CD4-positive, alpha-beta T cell treated with Interleukin-21 for 1 hour (primary cell): ENCODE measurements at places on chromosomes 3 and 15.

GRCh38 chr3:126205717-126206655, 25.6 kb upstream of the ALDH1L1 start:
- no peak for DNase-seq

DNA sequence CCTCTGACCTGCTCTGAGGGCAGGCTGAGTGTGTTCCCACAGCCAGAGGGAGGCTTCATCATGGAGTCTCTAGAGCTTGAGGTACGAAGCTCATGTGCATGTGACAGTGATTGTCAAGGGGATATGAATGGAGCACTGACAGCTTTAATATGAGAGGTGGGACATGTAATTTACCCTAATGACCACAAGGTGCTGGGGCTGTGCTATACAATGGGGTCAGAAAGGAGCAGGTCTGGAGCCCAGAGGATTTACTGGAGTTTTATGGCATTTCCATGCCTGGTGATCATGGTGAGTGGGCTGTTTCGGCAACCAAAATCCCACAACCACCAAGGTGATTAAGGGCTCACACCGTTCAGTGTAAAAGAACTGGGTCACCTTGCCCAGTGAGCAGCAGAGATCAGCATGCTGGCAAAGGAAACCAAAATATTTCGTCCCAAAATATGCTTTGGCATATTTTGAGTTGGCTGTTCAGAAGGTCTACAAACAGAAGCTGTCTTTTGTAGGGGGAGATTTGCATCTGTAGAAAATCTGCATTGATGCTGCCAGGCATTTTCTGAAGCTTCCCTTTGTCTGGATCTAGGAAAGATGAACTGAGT, 40.1 kb upstream of the RASGRF1 start:
- no peak for DNase-seq

DNA sequence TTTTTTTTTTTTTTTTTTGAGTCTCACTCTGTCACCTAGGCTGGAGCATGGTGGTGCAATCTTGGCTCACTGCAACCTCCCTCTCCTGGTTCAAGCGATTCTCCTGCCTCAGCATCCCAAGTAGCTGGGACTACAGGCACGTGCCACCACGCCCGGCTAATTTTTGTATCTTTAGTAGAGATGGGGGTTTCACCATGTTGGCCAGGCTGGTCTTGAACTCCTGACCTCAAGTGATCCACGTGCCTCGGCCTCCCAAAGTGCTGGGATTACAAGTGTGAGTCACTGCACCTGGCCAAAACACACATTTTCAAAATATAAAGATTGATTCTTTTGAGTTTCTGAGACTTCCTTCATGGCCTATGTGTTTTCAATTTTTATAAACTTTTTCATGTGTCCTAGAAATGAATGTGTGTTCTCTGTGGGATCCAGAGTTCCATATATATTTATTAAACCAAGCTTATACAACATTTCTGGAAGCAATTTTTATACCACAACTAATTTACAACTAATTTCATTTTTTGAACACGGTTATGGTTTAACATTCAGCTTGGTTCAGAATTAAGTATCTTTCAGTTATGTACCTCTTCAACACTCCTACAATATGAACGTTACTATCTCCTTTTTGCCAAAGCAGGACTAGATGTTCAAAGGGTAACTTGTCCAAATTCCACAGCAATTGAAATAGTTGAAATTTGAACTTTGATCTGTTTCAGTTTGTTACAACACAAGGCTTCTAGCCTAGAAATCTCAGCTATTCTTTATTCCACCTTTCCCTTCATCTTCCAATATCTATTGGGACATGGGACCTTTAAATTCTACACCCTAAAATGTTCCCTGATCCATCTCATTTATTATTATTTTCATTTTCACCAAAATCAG, 1.5 kb downstream of the ACAD11 start:
- no peak for DNase-seq

DNA sequence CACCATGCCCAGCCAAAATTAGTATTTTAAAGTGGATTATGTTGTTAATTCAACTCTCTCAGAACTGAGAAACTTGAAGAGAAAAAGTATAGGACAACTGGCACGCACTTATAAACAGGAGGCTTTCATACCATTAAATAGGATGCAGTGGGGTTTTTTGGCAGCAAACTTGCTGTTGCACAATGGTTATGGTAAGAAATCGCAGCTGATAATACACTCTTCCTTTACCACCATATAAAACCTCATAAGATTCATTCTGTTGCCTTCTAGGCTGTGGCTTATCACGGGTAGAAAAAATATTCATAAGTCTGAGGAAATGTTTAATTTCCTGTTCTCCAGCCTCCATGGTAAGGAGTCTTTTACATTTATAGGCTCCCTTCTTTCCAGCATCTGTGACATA, 95.3 kb downstream of the TMCO5A start:
- no peak for DNase-seq

DNA sequence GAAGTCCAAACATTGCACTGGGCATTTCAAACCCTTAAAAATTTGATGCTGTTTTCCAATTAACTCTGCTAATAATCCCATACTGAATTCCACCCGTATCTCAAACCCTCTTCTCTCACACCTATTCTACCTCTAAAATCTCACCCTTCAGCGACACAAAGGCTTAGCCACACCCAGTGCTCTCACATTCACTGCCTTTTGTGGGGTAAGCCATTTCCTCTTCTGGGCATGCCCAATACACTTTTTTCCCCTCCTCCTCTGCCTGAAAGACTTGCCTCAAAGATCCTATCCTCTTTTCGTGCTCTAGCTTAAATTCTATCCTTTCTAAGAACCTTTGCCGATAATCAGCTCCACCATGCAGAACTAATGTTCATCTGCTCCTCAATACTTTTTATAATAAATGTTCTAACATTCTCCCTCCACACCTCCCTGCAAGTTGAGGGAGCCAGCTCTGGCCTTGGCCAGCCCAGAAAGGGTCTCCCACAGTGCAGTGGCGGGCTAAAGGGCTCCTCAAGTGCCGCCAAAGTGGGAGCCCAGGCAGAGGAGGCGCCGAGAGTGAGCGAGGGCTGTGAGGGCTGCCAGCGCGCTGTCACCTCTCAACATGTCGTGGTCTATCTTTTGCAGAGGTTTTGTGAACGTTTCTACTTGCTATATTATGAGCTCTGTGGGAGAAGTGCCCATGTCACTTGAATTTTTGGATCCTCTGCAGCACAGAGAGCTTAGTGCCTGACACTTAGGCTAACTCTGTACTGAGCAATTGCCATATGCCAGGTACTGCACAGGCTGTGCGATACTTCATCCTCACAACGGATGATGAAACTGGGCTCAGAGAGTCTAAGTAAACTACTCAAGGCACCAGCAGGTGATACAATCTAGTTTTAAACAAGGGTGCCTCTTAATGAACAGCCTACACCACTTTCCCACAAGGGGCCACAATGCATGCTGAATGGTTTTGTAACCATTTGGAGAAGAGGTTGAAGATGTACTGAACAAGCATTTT, 53.6 kb upstream of the BCL6 start:
- peak; percentile 63 for DNase-seq

GRCh38 chr3:157387708-157388435, 48.8 kb upstream of the PTX3 start:
- no peak for DNase-seq

DNA sequence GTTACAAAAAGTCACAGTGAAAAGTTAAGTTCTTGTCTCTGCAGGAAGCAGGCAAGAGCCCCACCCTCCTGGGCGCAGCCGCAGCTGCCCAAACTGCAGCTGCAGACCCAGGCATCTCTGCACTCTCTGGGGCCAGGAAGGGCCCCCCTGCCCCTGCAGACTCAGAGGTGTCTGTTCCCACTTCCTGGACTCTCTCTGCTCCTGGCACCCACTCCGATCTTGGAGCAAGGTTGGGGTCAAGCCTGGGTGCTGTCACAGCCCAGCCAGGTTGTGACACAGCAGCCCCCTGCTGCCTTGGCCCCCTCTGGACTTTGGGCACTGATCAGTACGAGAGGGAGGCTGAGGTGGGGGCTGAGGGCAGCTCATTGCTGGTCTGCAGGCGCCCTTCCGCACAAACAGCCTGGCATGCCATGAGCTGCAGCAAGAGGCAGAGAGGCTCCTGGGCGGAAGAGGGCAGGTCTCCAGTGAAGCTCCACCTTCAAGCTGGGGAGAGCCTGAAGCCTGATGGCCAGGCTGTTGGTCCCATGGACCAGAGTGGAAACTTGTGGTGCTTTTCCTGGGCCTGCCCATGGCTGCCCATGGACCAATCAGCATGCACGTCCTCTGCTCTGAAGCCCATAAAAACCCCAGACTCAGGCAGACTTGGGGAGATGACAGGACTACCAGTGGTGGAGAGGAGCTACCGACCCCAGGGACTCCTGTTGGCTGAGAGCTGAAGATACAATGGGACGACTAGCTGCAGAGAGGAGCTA, 42.9 kb upstream of the LRRFIP2 start:
- DNase-seq, result peak; percentile 37

DNA sequence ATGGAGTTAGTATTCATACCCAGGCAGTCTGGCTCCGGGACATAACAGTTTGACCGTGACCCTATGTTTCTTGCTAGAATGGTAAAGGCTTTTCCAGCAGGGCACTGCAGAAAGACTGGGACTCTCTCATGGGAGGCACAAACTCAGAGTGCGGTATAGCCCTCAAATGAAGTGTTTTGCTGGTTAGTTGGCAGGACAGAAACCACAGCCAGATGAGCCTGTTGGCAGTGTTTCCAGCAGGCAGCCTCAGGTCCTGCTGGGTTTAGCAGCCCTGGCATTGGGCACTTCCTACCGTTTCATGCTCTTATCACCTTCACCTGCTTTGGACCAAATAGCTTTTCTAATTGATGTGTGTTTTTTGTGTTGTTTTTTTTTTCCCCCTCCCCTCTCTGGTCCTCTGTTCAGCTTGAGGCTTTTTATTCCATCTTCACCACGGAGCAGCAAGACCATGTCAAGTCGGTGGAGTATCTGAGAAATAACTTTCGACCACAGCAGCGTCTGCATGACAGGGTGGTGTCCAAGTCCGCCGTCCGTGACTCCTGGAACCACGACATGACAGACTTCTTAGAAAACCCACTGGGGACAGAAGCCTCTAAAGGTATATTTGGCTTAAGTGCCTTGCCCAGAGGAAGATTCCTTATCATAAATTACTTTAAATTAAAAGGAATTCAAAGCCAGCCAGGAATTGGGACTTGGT, 205.6 kb downstream of the FEZF2 start:
- DNase-seq, result no peak

DNA sequence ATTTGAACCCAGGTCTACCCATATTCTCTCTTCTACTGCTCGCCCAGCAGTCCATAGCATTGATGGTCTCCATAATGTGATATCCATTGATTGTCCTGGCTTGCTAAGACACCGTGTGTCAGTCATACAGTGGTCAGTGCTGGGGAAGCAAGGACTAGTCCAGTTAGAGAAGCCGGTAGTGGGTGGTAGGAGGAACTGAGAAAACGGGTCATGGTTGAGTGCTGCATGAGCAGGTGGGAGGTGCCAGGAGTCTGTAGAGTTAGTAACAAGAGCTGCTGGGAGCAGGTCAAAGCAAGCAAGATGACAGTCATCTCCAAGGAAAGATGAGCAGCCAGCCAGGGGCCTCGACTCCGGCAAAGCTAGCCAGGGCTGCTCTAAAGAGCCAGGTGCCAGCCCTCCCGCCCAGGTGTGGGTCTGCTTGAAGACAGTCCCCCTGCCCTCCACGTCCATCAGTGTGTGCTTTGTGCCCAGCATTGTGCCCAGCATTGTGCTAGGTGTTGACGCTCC, 29.5 kb upstream of the USP3 start:
- no peak for DNase-seq

GRCh38 chr3:183411216-183411922, 17.1 kb downstream of the MCF2L2 start:
- no peak for DNase-seq

GRCh38 chr3:156638271-156638670, 36.1 kb upstream of the TIPARP start:
- no peak for DNase-seq

GRCh38 chr15:41925086-41925608, 31.3 kb upstream of the SPTBN5 start:
- no peak for DNase-seq

- no peak for DNase-seq
Observed at GRCh38 chr3:58383476-58383875, 50.2 kb downstream of the PDHB start.

DNA sequence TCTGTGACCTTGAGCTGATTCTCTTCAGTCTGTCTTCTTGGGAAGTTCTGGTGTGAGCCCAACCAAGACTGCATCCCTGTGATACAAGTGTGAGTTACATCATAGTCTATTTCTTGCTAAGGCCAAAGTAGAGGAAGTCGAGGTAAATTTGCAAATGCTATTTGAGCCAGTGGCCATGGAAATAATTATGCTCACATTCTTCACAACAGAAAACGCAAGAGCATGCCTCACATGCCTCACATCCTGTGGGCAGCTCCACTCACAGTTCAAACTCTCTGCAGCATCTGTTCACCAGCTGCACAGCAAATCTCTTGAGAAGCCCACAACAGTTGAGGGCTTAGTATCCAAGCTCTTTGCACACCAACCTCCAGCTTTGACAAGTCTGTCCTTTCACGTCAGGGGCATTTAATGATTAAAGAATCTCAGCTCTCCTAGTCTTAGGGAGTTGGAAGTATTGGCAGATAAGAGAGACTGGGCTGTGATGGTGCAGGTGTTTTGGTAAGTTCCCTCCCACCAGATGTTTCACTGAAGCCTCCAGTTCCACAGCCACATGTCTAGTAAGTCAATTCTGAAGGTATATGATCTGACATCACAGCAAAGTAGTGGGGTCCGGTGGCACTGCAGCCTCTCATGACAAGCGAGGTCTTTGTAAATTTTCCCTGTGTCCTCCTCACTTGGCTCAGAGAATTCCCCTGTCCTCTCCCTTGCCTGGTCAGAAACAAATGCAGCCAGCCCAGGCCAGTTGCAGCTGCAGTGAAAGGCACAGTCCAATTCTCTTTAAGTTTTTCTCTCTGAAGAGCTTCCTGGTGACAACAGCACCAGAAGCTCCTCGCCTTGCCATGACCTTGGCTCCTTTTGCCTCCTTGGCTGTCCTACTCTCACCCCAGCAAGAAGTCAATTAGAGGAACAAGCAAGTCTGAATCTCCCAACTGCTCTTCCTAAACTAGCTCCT, 166.1 kb downstream of the SSR3 start:
- no peak for DNase-seq

- no peak for DNase-seq
Observed at GRCh38 chr3:97575742-97576141, 188.8 kb upstream of the ARL6 start.

DNA sequence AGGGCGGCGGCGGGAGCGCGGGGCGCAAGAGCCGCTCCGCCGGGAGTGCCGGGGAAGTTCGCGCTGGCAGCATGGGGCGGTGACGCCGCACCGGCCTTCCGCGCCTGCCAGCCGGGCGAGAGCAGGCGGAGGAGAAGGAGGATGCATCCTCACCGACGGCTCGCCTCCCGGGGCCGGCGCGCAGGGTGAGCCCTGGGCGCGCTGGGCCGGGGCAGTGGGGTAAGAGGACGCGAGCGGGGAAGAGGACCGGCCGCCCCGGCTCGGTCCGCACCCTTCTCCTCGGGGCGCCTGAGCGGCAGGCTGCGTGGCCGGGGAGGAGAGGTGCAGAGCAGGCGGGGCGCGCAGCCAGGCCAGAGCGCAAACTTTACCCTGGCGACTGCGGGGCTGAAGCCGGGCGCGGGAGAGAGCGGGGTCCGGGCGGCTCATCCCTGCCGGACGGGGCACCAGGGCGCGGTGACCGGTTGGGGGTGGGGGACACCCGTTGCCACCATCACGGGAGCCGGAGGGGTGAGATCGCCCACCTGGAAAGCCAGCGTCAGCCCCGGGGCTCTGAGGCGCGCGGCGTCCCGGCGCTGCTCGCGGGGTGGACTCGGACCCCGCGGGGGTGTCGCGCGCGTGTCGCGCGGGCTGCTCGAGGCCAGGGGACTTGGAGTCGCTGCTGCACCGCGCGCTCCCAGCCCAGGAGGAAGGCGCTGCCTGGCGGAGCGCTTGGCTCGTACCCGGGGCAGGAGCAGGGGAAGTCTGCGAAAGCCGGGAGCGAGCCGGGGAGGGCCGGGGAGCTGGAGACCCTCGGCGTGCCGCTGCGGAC, 542 bp downstream of the GABRA5 start:
- DNase-seq, result no peak
